Activated CD4-positive, alpha-beta T cell treated with anti-CD3 and anti-CD28 coated beads for 1 hour (primary cell): ENCODE measurements at places on chromosomes 5 and 9.

DNA sequence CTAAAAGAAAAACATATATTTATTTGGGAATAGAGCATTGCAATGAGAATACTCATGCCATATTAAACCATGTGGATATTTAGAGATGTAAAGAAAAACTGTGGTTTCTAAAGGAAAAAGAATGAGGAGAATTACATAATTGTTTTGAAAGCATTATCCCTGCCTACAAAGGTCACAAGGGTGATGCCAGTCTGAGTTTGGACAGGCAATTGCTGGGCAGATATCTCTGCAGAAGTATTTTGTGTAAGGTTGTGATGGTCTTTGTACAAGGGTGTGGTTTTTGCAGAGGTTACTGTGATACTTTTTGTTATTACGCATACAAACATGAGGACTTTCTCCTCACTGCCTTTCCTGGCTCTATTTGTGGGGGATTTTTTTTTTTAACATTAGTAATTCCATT lies 2022.9 kb upstream of the CDH6 start:
- no peak for DNase-seq

GRCh38 chr5:56230576-56230975 lies 2.6 kb downstream of the ANKRD55 start:
- no peak for DNase-seq

DNA sequence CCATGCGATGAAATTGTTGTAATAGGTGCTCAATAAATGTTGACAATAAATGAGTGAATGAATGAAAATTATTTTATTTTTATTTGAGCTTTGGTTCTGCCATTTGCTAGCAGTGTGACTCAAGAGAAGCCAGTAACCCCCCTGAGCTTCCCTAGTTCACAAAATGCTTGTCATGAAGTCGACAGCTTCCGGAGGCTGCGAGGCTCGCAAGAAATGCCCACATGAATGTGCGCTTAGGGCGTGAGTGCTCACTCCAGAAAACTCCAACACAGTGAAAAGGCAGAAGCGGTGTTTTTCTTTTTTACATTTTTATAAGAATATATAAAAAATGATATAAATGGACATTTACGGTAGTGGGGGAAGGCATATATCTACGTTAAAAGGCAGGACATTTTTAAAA lies 26.5 kb downstream of the CDKN2A start:
- DNase-seq = no peak

DNA sequence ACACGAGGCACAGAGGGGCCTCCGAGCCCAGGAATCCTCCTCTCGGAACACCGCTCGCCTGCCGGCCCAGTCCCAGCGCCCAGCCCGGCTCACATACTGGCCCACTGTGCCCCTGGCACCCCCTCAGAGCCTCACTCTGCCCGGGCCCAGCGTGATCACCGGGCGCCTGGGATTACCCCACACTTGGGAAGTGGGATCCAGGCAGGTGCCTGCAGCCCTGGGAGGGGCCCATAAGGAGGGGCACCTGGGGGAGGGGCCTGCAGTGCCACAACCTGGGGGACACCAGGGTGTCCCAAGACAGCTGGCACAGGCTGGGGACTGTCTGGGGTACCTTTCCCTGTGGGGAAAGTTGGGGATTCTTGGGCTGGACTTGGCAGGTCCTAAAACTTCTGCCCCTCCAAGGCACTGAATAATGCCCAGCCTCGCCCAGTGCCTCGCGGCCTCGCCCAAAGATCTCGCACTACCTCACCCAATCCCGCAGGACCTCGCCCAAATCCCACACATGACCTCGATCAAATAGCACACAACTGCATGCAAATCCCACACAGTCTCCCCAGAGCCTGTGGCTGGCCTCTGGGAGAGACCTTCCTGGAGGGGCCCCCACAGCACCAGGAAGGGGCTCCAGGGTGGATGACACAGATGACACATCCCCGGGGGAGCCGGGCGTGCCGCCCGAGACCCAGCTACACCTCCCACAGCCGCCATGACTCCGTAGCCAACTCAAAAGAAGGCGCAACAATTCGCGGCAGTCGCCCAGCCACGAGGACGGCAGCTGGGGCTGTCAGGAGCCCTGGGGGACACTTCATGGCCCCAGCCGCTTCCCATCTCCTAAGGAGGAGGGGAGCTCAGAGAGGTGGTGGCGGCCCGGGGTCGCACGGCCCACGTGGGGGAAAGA lies 13.7 kb downstream of the NOTCH1 start:
- no peak for DNase-seq

DNA sequence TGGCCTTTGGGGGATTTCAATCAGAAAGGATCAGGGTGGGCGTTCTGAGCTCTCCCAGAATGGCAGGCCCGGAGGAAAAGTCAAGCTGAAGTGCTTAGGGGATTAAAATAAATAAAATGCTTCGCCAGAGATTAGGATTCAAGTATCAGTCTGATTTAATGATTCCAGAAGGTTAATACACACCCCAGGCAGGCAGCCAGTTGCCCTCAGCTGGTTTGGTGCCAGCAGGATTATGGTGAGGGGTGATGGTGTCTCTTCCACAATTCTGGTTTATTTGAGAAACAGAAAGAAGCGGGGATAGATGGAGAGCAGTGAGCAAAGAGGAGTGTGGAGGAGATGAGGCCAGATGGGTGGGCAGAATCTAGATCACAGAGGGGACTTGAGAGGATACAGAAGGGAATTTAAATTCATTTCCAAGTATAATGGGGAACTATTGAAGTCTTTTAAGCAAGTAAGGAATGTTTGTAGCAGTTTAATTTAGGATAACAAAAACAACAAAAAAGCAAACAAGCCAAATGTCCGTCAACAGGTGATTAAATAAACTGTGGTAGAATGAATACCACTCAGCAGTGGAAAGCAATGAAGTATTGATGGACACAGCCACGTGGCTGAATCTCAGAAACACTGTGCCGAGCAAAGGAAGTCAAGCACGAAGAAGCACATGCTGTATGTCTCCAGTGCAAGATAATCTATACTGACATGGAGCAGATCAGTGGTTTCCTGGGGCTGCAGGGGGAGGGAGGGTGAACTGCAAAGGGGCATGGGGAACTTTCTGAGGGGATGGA lies 297.7 kb downstream of the MSX2 start:
- DNase-seq = no peak

DNA sequence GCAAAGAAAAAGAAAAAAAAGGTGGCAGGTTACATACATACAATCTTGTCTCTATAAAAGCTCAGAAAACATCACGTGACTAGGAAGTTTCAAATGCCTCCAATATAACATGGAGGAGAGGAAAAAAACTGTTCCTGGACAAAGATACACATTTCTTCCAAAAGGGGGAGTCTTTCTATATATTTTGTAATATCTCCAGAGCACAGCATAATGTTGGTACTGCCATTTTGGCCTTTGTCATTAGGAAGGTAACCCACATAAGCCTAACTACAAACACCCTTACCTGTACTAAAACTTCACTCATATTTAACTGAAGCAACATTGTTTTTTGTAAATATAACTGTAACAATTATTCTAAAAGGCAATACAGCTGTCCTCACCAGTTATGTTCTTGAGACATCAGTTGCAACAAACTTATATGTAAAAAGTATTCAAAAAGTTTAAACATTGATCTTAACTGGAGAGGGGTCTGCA lies 1.2 kb upstream of the BTF3 start:
- DNase-seq = no peak

DNA sequence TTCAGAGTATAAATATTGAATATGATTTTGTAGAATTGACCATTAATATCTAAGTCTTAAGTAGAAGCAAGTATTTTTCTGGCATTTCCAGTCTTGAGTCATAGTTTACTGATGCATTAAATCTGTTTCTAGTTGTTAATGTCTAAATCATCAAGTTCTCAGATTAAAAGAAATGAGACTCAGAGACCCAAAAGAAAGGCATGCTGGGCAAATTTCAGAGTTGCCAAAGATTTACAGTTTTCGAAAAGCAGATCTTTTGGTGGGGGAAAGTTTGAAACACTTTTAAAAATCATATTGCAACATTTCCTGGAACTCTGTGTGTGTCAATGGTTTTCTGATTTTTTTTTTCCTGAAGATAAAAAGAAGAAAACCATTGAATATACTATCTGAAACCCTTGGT lies 60.9 kb downstream of the ANKRD55 start:
- DNase-seq = no peak

DNA sequence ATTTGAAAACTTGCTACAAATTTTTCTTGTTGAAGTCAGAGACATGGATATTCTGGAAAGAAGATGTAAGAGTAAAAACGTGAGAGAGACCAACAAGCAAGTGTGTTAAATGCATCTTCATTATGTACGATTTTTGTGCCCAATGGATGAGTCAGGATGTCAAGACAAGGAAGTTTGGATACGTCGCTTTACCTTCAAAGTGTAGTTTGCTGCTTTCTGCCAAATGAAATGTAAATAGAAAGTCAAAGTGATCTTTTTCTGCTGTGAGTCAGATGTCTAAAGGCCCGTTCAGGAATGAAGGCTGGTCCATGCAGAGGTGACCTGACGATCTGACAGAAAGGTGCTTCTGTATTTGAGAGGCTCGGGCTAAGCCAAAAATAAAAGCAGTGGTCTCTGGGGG lies 273.1 kb upstream of the PIK3R1 start:
- no peak for DNase-seq

DNA sequence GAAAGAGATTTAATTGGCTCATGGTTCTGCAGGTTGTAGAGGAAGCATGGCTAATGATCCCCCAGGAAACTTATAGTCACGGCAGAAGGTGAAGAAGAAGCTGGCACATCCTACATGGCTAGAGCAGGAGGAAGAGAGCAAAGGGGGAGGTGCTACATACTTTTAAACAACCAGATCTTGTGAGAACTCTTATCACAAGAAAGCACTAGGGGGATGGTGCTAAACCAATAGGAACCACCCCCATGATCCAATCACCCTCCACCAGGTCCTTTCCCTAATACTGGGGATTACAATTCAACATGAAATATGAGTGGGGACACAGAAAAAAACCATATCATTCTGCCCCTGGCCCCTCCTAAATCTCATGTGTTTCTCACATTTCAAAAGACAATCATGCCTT lies 147.2 kb upstream of the EPB41L4A start:
- DNase-seq = no peak

- no peak for DNase-seq
Observed at GRCh38 chr9:123787416-123787815, 142.5 kb downstream of the DENND1A start.

GRCh38 chr5:126309860-126310259 lies 113.3 kb upstream of the GRAMD2B start:
- DNase-seq = no peak

DNA sequence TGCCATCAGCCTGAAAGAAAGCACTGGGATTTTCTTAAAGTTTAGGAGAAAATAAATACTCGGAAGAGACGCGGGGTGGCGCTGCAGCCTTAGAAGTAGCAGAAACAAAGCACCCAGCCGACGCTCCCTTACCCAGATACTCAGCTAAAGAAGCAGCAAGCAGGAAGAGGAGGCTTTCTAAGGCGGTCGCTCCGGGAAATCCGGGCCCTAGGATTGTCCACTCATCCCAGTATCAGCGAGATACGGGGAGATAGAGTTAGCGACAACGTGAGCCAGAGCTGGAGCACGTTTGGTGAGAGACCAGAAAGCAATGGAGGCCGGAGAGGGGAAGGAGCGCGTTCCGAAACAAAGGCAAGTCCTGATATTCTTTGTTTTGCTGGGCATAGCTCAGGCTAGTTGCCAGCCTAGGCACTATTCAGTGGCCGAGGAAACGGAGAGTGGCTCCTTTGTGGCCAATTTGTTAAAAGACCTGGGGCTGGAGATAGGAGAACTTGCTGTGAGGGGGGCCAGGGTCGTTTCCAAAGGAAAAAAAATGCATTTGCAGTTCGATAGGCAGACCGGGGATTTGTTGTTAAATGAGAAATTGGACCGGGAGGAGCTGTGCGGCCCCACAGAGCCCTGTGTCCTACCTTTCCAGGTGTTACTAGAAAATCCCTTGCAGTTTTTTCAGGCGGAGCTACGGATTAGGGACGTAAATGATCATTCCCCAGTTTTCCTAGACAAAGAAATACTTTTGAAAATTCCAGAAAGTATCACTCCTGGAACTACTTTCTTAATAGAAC lies at the start of gene PCDHB2:
Gene PCDHB2 (plus strand): TSS at position 135 of the 782 bp plus-strand sequence. CDS start 176 bp downstream, at position 311.
- DNase-seq = no peak

- no peak for DNase-seq
Observed at GRCh38 chr5:135966165-135966564, 11.4 kb upstream of the LECT2 start.

DNA sequence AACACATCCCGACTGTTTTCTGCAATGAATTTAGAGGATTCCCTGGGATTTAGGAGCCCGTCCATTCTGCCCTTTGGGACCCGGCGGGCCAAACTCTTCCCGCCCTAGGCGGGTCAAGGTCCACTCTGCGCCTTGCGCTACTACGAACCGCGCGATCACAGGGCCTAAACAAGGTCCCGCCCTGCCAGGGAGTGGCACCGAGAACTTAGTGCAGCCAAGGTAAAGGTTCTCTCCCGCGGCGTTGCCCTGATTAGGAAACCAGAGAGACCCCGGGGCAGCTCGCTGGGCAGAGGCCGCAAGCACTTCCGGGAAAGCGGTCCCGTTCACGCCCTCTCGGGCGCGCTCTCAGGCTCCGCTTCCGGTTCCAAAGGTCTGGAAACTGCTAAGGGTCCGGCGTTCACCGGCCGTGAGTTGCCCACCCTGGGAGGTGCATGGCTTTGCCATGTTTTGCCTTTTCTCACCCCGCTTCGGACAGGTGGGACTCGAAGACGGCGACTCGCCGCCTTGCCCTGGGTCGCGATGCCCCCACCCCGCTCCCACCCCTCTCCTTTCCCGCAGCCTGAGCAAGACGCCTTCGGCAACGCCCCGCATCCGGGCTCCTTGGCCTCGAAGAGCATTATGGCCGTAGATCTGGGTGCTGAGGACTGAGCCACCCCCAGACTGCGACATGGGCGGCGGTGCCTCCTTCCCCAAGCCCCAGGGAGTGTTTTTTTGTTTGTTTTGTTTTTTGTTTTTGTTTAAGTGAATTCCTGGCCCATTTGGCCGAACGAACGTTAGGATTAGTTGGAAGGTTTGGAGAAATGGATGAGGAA lies 23.4 kb downstream of the HNRNPK start:
- peak; percentile 28 for DNase-seq

GRCh38 chr9:101269591-101270283 lies 115.1 kb downstream of the BAAT start:
- no peak for DNase-seq

- DNase-seq = no peak
Observed at GRCh38 chr5:168249923-168250322, 41.5 kb upstream of the WWC1 start.

DNA sequence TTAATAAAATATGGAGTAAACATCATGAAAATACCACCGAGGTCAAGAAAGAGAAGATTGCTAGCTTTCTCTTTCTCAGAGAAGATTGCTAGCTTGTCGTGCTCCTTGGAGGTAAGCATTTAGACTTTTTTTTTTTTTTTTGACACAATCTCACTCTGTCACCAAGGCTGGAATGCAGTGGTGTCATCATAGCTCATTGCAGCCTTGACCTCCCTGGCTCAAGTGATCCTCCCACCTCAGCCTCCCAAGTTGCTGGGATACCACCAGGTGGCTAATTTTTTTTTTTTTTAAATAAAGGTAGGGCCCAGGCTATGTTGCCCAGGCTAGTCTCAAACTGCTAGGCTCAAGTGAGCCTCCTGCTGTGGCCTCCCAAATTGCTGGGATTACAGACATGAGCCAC lies 26.3 kb upstream of the CPLANE1 start:
- no peak for DNase-seq

DNA sequence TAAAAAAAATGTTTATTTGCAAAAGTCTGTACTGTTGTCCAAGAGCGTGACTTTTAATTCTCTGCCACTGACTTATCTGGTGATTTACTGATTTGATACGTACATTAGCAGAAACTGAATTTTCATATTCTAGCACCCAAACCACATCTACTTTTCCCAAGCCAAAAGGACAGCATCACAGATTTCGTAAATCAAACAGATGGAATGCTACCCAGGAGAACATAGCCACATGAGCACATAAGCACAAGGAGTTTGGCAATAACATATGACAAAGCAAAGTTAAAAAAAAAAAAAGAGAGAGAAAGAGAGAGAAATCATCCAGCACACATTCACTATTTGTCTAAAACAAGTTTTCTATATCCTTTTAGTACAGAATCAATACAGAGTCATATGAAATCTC lies 83.7 kb downstream of the HINT1 start:
- no peak for DNase-seq
